AG10803 (cell line): ENCODE measurements at places on chromosomes 5 and 9.

DNA sequence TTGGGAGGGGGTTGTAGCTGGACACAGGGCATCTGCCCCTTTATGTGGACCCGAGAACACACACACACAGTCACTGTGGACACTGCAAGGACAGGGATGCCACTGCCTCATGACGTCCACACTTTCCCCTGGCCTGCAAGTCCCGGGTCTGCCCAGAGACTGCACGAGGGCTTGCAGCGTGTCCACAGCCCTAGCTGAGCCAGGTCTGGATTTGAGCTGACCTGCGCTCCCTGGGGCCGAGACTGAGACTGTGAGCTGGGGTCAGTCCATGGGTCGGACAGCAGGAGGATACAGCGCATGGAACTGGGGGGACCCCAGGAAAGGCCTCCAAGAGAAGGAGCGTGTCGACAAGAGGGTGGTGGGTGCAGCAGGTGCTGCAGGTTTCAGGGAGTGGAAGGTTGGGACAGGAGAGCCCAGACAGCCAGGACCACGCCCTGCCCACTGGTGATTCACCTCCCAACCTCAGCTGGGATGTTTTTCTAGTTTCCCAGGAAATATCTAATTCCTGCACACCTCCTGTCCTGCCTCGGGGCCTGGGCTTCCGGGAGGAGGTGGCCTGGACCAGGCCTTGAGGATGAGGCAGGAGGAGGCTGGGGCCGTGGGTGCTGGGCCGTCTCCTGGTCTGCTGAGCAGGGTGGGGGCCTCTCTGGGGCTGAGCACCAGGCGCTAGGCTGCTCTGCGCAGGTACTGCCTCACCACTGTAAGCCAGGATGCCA lies 806 bp upstream of the RNF224 start:
- no peak for DNase-seq

GRCh38 chr9:131046581-131047202 lies 37.7 kb downstream of the LAMC3 start:
- DNase-seq, result peak; percentile 49

GRCh38 chr5:175680020-175680419 lies 22.1 kb downstream of the HRH2 start:
- no peak for DNase-seq

- DNase-seq, result peak; percentile 40
These were observed 39.8 kb upstream of the FUBP3 start for GRCh38 chr9:130539420-130540223.

DNA sequence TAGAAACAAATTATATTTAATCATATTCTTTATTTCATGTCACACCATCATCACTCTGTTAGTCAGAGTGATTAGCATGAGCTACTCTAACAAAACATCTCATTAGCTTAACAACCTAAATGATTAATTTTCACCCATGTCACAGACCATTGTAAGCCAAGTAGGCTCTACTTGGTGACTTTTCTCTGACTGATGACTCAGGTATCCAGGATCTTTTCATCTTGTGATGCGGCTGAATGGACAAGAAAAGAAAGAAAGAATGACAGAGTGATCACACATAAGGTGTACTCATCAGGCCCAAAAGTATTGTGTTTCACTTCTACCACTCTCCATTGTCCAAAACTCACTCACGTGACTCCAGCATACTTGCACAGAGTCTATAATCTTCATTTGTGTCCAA lies 299.3 kb downstream of the ANXA1 start:
- no peak for DNase-seq

DNA sequence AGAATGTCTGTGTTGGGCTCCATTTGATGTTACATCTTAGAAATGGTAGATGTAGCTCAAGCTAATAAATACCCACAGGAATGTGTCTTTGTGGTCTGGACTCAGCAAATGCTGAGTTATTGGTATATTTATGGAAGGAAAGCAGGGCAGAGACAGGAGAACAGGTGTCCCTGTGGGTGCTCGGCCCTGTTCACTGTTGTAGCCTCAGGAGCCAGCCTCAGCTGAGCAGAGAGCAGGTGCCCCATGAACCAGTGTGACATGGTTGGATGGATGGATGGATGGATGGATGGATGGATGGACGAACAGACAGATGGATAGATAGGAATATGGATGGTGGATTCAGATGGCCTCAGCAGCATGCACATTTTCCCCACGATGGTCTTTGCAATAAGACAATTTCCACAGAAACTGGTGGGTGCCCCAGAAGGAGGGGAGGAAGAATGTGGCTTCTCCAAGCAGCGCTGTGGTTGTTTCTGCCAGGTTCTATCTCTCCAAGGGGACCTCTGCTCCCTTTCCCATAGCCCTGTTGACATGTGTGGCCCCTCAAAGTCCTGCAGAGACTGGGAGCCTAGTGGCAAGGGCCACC lies 8.2 kb upstream of the IRF1 start:
- DNase-seq, result no peak
